ENCODE measurements at places on chromosomes 1 and 21.
A peak's percentile ranks its signal among the peaks of the same experiment; 100 is the strongest.

DNA sequence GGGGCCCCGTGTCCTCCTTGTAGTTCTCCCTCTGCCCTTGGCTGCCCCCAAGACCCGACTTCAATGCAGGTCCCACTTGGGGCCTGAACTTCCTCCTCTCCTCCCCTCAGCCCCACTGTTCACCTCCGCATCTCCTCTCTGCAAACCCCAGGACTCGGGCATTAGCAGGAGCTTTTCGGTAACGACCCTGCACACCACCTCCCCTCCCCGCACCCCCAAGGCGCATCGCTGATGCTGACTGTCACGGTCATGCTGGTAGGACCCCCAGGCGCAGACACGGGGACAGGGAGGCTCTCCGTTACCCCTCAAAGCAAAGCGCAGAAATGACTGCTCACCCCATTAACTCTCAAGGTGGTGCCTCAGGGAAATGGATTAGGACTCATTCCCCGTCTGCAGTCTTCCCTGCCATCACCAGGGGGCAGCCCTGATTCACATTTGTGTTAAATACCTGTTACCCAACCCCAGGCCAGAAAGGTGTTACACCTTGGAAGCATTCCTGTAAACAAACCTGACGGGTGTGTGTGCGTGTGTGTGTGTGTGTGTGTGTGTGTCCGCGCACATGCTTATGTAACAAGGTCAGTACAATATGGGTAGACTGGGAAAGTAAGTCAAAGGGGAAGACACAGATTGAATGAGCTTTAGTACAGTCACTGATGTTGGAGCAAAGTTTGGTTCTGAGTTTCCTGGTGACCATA is 6.4 kb upstream of the GUCA2B start:
- DNase-seq: peak; percentile 27

- no peak for DNase-seq
Observed at GRCh38 chr1:115329965-115330364, 8.1 kb downstream of the NGF start.

GRCh38 chr1:175178056-175178455 is 14.5 kb downstream of the KIAA0040 start:
- no peak for DNase-seq

DNA sequence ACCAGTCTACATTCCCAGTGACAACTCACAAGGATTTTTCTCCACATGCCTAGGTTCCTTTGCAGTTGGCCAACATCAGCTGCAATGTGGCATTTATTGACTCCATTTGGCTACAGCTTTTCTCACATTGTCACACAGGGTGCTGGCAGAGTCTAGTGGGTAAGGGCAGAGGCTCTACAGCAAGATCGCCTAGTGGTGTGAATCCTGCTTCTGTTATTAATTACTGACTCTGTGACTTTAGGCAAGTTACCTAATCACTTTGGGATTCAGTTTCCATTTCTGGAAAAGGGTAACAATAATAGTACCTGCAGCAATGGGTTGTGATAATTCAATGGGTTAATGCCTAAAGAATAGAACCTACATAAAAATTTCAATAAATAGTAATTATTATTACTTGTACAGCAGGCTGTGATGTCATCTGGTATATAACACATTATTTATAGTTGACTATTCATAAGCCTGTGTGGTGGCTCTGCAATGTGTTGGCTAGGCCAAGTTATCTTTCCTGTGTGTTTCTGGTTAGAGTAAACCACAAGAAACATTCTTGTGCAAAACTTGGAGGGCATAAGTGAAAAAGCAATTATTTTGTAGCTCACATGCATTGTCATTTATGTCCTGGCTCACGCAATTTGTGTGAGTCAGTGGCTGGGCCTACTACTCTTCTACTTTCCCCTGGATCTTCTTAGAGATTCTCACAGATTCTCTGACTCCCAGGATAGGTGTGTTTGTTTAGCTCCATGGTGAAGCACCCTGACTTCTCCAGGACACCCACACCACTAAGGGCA is 59.5 kb downstream of the PTGS2 start:
- DNase-seq: no peak

GRCh38 chr1:163459539-163459938 is 137.8 kb downstream of the NUF2 start:
- no peak for DNase-seq

GRCh38 chr1:219340796-219341195 is 167.1 kb downstream of the LYPLAL1 start:
- DNase-seq: no peak

- peak; percentile 24 for DNase-seq
Observed at GRCh38 chr1:54407404-54408146, 1.4 kb upstream of the SSBP3 start.

DNA sequence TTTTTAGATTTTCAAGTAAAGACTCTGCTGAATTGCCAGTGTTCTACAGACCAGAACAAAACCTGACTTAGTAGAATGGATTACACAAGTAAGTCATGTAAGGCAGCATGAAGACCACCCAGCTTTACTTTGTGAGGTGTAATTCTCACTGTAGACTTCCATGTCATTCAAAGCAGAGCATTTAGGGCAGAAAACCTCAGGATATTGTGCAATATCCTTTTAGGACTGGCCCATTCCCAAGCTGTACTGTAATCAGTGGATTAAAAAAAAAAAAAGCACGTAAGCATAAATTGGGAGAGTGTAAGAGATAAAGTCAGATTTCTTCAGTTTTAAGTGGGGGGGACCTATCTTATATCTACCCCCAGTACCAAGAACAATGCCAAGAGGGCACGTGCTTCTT is 380.5 kb upstream of the PRMT6 start:
- no peak for DNase-seq

- DNase-seq: no peak
Observed at GRCh38 chr1:65235867-65236805, 73.2 kb upstream of the DNAJC6 start.

GRCh38 chr1:8314346-8315280 is 3.3 kb upstream of the SLC45A1 start:
- DNase-seq: no peak

DNA sequence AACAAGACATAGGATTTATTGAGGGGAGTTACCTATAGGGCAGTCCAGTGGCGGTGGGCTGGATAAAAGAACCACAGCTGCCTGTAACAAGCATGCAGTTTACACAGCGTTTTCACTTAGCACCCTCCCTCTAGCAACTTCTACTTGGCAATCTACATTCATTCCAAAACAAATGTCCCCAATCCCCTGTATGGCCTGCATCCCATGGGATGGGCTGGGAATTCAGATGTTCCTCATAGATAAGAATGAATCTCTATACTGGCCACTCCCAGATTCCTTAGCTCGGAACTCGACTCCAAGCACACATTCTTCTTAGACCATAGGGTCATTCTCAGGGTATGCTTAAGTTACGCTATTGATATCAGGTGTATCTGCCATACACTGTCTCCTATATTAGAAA is 33.3 kb downstream of the PCP4 start:
- DNase-seq: no peak

DNA sequence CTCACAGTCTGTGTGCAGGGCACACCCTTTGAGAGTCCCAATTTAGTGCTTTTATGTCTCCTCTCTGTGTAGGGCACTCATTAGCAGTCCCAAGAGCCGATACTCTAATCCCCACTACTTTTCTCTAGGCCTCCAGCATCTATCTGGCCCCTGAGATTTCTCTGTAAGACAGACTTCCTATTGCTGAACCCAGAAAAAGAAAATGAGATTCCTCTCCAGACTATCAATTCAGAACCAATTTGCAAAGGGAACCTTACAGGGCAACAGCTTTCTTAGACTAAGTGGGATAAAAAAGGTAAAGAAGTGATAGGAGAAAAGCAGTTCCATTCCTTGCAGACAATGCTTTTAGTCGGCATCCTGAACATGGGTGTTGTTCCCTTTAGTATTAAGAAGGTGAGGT is 172.2 kb downstream of the EDEM3 start:
- DNase-seq: no peak

GRCh38 chr1:12772520-12772919 is 1.0 kb upstream of the PRAMEF12 start:
- no peak for DNase-seq

DNA sequence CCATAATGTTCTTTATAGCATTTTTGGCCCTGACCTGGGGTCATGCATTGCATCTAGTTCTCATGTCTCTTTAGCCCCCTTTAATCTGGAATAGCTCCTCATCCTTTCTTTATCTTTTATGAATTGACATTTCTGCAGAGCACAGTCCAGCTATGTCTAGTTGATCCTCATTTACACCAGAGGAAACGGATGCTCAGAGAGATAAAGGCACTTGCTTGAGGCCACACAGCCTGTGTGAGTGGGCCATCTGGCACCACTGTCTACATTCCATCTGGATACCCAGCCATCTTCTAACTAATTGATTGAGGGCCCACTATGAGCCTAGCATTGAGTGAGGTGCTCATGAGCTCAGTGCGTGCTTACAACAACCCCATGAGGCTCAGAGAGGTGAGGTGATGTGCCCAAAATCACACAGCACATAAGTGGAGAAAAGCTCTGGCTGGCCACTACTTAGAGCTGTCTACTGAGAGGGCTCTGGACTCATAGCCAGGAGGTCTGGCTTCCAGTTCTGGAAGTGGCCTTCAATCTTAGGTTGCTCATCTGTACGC is 3.5 kb downstream of the HPCA start:
- DNase-seq: no peak

GRCh38 chr1:197776351-197777105 is 1.2 kb upstream of the DENND1B start:
- no peak for DNase-seq

GRCh38 chr1:19208710-19209438 is 1.2 kb downstream of the UBR4 start:
- no peak for DNase-seq

- no peak for DNase-seq
Observed at GRCh38 chr1:89974256-89974655, 20.7 kb upstream of the ZNF326 start.

- DNase-seq: no peak
Observed at GRCh38 chr1:88036345-88037014, 647.6 kb upstream of the PKN2 start.

- no peak for DNase-seq
Observed at GRCh38 chr1:198876371-198876871, 237.6 kb downstream of the PTPRC start.

DNA sequence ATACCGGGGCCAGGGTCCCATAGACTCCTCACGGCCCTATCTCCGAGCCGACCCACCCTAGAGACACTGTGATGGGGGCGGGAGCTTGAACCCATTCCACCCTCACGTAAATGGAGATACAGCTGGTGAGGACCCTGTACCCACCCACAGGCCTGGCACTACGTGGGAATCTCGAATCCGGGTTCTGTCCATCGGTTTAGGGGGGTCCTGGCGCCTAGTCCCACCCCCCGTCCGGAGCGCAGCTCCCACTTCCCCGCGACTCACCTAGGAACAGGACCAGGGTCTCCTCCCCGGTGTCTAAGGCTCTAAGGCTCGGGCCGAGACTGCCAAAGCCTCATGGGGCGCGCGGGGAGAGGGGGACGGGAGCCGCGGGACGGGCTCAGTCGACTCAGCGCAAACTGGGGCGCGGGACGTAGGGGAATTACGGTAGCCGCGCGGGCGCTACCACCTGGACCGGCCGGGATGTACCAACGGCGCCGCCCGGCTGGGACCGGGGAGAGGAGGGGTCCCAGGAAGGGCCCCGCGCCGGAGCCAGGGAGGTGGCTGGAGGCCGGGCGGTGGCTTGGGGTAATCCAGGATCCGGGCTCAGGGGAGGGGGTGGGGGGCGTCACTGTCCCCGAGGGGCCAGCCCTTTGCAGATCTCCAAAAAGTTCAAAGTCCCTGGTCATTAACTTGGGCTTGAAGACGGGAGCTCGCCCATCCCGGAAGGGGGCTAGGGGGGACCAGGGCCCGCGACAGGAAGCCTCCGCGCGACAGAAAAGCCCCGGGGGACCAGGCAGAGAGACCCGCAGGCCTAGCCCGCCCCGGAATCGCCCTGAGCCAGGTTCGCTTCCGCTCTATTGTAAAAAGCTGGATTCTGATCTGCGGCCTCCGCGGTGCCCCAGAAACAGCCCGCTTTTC is 1.0 kb downstream of the PLEKHG5 start:
- DNase-seq: peak; percentile 25

GRCh38 chr1:171055966-171056643 is 34.6 kb upstream of the FMO3 start:
- DNase-seq: no peak

DNA sequence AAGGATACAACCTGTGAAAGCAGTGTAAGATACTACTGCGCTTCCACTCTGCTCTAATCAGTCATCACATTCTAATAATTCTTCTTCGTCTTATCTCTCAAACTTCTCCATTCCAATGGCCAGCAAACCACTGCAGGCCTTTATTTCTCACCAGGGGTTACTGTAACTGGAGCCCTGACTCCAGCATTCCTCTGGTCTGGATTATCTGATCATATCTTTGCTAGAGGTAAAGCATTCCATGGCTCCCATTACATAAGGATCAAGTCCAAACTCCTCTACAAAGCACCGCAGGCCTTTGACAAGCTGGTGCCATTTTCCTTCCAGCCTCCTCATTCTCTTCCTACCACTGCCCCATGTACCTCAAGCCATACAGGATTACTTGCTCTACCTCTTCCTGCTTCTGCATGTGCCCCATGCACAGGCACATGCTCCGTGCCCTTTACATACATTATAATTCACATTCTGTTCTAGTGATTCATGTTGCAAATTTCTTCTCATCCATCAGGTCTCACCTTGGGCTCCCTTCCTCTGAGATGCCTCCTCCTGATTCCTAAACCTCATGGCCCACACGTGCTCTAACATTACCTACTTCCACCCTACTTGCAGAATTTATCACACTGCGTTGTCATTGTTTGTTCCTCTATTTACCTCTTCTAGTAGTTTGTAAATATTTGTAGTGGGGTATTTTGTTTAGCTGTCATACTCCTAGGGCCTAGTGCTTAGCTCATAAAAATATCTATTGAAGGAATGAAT is 9.3 kb upstream of the SERBP1 start:
- no peak for DNase-seq

DNA sequence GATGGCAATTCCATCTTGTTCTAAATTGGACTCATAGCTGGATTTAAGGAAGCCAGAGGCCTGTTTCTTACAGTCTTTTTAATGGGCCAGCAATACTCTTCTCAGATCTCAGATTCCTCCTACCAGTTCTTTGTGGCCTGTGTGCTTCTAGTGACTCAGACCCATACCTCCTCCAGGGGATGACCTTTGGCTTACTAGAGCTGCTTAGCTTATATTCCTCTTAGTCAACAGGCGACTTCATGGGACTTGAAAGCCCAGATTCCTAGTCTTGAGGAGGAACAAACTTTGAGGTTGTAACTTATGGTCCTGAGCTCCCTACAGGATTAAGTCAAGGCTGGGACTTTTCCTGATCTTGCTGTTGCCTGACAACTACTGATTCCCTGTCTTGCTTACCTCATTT is 12.4 kb upstream of the PAPPA2 start:
- DNase-seq: no peak
